Right forelimb (tissue), 1 donor: ENCODE measurements at places on chromosomes 13 and 19.

DNA sequence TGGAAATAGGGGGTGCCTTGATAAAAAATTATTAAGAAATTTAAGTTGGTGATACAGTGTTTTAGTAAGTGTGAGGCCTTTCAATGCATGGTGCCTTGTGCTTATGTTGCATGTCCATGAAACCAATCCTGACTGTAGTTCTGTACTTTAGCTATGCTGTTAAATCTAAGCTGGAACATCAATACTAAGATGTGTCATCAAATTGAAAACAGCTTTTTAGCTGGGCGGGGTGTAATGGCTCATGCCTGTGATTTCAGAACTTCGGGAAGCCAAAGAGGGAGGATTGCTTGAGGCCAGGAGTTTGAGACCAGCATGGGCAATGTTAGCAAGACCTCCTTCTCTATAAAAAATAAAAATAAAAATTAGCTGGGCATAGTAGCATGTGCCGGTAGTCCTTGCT is 930.3 kb upstream of the PCDH9 start:
- DNase-seq: no peak

- no peak for DNase-seq
Measured at GRCh38 chr19:51168564-51169282, 26.6 kb downstream of the SIGLEC7 start.

GRCh38 chr13:38366954-38367645 is 17.4 kb downstream of the UFM1 start:
- DNase-seq: no peak

DNA sequence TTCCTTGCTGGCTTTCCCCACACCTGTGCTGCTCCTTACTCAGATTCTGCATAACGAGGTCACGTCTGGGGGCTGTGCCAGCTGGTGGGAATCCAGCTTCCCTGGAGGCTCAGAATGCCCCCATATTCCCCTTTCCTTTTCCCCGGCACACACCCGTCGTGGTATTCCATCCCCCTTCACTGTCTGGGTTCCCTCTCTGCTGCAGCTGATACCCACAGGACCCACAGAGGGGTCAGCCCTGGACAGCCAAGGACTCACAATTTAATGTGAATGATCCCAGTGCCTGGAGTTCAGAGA is 4.2 kb upstream of the MYH14 start:
- no peak for DNase-seq

- no peak for DNase-seq
Measured at GRCh38 chr13:85543144-85543543, 256.1 kb downstream of the SLITRK6 start.

GRCh38 chr13:75468098-75468497 is 13.9 kb downstream of the TBC1D4 start:
- DNase-seq: no peak

- no peak for DNase-seq
Measured at GRCh38 chr19:2782329-2782935, 641 bp downstream of the SGTA start.

DNA sequence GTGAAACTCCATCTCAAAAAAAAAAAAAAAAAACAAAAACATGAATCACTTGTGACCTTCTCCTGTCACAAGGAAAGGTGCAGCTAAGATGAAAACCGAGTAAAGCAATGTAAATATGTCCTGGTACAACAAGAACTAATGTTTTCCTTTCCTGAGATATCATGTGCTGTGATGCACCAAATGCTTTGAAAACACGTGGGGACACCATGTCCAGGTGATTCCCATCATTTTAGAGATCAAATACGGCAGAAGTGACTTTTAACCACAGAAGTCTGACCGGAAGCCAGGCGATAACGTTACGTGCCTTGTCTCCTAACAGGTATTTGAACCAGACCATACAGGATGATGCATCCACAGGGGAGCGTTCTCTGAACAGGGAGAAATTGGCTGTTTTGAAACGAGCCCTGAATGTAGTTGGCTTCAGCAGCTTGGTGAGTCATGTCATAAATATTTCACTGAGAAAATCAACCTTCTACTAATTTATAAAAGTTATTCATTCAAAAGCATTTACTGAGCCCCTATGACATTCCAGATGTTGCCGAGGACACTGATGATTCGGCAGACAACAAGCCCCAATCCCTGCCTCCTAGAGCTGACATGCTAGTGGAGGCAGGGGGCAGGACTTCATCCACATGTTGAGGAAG is 328.1 kb downstream of the MYO16 start:
- DNase-seq: no peak

GRCh38 chr19:33283589-33283988 is 18.7 kb downstream of the CEBPA start:
- no peak for DNase-seq

DNA sequence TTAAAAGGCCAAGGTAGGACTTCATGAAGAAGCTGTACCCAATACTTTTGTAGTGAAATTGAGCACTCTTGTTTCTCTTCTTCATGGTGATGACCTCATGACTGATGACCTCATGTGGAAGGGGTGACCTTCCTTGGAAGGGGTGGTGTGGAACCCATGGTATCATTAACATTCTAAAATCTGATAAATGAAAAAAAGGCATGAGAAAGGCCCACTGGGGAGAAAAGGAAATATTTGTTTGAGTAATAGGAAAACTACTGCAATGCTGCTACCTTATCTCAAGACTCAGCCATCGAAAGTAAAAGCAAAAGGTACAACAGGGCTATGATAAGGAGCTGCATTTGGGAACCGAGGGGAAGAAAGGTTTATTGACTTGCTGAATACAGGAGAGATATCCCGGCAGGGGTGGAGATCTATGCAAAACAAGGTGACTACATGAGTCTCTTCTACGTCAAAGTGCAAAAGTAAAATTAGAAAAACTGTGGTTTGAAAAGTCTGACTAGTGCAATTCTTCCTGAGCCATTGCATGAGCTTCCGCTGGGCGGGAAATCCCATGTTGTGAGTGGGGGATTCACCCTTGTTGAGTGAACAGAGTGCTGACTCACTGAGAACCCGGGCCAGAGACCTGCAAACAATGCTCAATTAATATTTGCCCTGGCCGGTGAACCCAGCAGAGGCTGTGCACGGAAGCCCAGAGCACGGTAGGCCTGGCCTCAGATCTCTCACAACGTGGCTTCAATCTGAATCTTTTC is 138.9 kb upstream of the RFC3 start:
- no peak for DNase-seq

DNA sequence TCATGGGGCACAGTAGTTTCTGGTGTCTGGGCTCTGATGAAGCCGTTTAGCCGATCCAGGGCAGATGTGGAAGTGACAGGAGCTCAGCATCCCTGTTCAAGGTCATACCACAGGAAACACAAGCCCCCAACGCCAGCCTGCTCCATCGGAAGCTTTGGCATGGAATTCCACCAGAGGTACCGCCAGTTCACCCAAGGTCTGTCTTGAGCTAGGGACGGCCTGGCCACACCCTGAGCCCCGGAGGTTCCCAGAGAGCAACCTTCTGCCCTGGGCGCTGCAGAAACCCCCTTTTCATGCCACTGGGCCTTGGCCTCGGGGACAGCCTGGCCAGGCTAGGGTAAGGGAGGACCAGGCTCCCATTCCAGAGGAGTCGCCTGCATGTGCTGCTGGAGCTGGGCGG is 39.4 kb upstream of the TPM4 start:
- no peak for DNase-seq

DNA sequence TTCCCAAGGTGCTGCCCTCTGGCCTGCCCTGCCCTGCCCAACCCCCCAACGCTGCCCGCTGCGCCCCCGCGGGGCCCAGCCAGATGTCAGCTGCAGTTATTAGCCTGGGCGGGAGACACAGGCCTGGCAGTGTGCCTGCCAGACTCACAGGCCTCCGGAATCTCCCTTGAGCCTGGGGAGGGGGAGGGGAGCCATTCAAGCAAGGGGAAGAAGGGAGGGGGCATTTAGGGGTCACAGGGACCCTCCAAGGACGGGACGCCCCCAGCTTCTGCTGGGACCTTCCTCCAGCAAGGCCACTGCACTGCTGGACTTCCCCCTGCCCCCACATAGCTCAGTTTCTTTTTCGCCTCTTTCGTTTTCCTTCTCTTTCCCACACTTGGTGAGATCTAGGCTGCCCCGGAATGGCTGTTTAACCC is 2.6 kb upstream of the JUNB start:
- peak; percentile 85 for DNase-seq

GRCh38 chr13:79191501-79191900 is 214.6 kb downstream of the RBM26 start:
- DNase-seq: no peak

GRCh38 chr19:19788015-19788414 is 33.5 kb downstream of the ZNF506 start:
- DNase-seq: no peak

DNA sequence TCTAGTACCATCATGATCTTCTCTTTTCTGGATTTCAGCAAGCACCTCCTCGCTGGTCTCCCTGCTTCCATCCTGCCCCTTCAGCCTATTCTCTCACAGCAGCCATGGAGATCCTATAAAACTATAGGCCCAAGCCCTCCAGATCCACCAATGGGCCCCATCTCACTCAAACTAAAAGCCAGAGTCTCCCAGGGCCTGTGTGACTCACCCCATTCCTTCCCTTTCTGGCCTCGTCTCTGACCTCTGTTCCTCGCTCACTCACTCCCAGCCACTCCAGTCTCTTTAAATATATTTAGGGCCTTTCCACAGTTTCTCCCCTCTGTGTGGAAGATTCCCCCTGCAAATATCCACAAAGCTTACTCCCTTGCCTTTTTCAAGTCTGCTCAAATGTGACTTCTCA is 89.7 kb downstream of the HSPH1 start:
- no peak for DNase-seq

DNA sequence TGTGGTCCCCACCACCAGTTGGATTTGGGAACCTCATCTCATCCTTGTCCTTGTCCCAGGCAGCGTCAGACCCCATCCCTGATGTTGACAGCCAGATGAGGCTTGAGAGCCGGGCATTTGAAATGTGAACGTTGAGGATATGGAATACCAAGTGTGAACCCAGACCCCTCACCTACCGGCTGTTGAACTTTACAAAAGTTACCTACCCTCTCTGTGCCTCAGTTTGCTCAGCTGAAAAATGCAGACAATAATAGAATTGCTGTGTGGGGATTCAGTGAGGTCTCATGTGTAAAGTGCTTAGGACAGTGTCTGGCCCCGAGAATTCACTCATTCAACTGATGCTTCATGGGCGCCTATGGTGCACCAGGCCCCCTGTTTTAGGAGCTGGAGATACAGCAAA is 693 bp upstream of the SIGLEC14 start:
- no peak for DNase-seq

DNA sequence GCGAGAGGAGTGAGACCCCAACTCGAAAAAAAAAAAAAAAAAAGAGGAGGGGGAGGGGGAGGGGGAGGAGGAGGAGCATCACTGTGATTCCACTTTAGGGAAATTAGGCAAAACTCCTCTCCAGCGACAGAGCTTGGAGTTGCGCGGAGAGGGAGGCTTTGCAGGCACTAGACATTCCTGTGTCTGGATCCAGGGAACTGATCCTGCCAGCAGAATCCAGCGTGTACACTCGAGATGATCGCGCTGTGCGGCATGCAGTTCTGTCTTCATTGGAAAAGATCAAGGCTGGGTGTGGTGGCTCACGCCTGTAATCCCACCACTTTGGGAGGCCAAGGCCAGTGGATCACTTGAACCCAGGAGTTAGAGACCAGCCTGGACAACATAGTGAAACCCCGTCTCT is 29.6 kb upstream of the KLF2 start:
- DNase-seq: no peak

GRCh38 chr13:97238883-97239282 is 16.8 kb downstream of the MBNL2 start:
- no peak for DNase-seq

- no peak for DNase-seq
Measured at GRCh38 chr13:23203516-23203915, 22.7 kb downstream of the SGCG start.

- DNase-seq: no peak
Measured at GRCh38 chr13:75675421-75675820, 39.3 kb downstream of the LMO7 start.

- no peak for DNase-seq
Measured at GRCh38 chr19:45467115-45467455, 711 bp upstream of the FOSB start.

DNA sequence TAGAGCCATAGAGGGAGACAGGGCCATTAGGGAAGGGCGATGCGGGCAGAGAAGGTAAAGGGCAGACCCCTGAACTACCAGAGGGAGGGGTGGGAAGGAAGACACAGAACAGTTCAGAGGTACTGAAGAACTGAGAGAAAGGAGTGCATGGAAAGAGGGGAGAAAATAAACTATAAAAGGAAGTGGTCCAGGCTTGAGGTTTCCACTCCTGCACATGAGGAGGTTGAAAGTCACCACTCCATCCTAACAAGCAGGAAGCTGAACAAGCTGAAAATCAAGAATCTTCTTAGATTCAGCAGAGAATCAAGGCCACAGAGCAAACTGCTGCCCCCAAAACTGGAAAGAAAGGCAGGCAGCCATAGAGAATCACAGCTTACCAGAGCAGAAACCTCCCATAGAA is 45.1 kb downstream of the MIPEP start:
- DNase-seq: no peak

DNA sequence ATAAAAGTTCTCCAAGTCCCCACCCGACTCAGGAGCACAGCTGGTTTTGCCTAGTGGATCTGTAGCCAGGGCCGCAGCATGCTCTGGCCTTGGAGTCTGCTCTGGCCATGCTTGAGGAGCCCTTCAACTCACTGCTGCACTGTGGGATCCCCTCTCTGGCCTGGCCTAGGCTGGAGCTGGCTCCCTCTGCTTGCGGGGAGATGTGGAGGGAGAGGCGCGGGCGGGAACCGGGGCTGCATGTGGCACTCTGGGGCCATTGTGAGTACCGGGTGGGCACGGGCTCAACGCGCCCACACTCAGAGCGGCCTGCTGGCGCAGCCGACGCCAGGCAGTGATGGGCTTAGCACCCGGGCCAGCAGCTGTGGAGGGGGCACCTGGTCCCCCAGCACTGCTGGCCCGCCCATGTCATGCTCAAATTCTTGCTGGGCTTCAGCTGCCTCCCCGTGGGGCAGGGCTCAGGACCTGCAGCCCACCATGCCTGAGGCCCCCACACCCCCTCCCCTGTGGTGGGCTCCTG is 57.0 kb upstream of the ATP12A start:
- DNase-seq: no peak

DNA sequence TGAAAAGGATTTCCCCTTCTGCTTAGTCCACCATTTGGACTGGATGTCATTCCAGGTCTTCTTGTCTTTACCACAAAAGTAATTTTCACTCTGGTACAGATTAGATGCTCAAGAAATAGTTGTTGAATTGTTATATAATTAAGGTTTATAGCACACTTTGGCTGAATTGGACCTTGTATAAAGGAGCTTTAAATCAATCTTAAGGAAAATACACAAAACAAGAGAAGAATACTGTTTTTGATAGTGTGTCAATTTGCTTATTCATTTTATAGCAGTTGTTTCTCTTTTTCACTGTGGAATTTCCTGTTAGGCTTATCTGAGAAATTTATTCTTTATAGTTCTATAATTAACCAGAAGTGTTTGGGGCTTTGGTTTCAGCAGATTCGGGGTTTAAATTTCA is 62.7 kb upstream of the TDRD3 start:
- DNase-seq: no peak
